Sciatic nerve (tissue), 2 donors: ENCODE measurements at places on chromosomes 4 and X.

- no peak for DNase-seq
These were observed 238.8 kb downstream of the OR13H1 start for GRCh38 chrX:131782646-131783045.

GRCh38 chr4:87035881-87036509 lies 101.2 kb downstream of the AFF1 start:
- no peak for DNase-seq

- no peak for DNase-seq
These were observed 63.5 kb upstream of the COL25A1 start for GRCh38 chr4:109365939-109366338.

DNA sequence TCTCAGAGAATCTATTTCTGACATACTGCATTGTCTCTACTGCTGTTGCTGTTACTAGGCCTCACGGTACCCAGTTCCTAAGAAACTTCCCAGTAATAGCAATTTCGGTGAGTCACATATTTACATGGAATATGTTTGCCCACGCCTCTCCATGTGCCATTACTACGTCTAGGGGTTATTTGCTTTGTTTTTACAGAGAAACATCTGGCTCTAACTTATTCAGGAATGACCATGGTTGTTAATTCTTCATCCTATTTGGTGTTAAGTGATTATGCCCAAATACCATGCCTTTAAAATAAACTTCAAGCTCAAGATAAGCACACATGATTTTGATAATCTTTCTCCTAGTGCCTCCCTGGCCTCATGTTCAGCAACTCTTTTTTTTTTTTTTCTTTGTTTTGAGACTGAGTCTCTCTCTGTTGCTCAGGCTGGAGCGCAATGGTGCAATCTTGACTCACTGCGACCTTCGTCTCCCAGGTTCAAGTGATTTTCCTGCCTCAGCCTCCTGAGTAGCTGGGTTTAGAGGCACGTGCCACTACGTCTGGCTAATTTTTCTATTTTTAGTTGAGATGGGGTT lies 101.0 kb upstream of the HS3ST1 start:
- no peak for DNase-seq

GRCh38 chr4:92362028-92362427 lies 58.3 kb downstream of the GRID2 start:
- DNase-seq, result no peak

DNA sequence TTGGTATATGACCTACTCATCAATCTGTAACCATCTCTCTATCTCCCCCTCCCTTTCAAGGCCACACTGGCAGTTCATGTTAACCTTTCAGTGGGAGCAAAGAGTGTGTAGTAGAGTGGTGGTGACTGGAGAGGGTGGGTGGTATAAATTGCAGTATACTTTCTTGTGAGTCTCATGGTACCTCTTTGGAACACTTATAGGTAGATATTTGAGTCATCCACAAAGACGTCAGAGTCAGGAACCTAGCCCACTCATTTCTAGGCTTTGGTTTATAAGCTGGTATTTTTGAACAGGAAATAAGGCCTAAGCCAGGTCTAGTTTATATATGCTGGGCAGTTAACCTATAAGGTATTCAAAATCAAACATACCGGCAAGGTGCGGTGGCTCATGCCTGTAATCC lies 36.3 kb downstream of the RLIM start:
- DNase-seq, result no peak

- no peak for DNase-seq
These were observed 269.0 kb upstream of the PABPC4L start for GRCh38 chr4:134470544-134470943.

DNA sequence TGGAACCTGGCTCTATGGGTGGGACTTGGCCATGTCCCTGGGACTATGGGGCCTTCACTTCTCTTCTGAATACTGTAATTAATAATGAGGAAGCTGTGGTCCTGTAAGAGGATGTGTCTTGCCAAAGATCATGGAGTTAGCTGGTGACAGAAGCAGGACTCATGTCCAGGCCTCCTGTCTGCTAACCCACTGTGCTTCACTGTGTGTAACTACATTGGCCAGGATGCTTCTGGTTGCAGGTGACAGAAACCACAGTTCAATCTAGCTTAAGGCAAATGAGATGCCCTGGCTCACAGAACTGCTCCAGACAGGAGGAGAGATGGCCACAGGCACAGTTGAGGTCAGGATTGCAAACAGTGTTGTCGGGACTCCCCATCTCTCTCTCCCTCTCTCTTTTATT lies 3.1 kb downstream of the MTMR1 start:
- no peak for DNase-seq

DNA sequence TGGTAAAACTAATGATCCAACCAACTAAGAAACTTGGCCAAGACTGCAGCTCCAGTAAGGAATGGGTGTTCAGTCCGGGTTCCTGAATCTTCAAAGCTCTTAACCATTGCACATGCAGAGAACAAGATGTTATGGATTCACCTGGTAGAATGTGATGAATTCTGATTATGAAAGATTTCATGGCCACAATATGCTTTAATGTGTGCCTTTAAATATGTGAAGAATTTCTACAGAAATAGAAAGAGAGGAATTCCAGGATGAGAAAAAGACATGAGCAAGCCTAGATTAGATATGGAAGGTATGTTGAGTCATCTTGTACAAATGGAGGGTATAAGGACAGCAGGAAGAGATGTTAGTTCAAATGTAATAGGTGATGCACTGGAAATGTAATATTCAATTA lies 472.2 kb upstream of the TENM3 start:
- DNase-seq, result no peak

DNA sequence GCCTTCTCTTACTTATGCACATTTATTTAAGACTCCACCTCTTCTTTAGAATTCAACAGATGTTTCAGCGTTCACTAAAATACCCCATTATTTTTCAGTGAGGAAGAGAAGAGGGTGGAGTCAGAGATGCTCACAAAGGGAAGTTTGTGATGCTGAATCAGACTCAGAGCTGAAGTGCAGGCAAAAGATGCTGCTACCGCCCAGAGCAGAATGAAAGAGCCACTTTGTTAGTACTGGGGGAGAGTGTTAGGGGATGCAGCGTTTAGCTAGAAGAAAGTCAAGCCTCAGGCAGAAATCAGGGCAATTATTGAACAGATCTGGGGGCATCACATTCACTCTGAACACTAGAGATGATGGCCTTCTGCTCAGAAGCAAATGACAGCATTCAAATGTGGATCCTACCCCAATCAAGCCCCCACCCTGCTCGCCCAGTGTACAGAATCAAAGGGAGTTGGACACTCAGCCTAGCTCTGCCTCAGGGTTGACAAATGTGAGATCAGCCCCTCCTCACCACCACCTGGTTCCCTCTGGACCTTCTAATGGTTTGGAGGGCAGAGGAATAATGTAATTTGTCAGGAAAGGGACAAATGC lies 138.3 kb downstream of the UNC5C start:
- DNase-seq, result no peak

GRCh38 chr4:180207921-180208320 lies 2035.3 kb upstream of the TENM3 start:
- DNase-seq, result no peak

DNA sequence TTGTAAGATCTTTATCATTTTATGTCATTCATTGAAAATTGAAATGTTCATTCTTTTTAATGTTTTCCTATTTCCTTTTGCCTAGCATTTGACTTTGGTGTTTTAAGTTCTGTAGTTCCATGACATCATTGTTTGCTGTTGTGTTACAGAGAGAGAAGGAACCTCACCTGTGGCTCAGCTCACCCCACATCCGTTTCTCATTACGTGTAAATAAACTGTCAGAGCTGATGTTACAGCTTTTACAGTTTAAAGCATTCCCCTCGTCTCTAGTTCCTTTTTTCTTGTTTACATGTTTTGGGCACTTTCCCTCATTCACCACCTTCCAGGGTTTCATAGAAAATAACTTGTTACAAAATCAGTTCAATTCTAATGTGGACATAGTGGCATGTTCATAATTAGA lies 137.2 kb downstream of the FNIP2 start:
- DNase-seq, result no peak

- no peak for DNase-seq
These were observed 72.7 kb upstream of the DCLK2 start for GRCh38 chr4:150005537-150005936.

GRCh38 chr4:92387459-92388069 lies 83.8 kb downstream of the GRID2 start:
- DNase-seq, result no peak

GRCh38 chrX:45196701-45197100 lies 4.0 kb downstream of the DIPK2B start:
- no peak for DNase-seq

DNA sequence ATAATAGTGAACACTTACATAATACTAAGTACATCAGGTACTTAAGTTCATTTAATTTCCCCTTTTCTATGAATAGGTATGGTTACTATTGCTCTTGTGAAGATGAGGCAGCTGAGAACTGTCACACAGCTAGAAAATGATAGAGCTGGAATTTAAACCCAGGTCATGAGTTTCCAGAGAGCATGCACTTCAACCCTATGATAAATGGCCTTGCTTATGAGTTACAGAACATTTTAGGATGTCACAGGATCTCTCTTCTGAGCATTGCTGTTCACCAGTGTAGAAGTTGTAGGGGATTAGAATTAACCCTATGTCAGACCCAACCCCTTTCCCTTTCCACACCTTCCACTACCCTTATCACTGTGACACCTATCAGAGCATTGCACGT lies 46.5 kb upstream of the TMEM33 start:
- DNase-seq, result no peak

DNA sequence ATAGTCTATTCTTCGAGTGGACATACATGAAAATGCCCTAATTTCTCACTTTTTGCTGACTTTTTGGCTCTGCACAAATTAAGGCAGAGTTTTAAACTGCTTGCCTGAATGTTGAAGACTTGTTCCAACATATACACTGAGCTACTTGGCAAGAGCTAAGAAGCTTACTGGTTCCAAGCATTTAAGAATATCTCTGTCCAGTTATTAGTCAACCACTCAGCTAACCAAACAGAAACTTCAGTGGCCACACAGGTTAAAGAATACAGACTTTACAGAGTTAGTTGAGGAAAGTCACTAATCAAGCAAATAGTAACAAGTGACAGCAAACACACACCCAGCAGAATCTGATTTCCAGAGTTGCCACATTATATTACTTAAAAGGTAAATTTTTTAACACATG lies 35.5 kb downstream of the AMER1 start:
- DNase-seq, result no peak

DNA sequence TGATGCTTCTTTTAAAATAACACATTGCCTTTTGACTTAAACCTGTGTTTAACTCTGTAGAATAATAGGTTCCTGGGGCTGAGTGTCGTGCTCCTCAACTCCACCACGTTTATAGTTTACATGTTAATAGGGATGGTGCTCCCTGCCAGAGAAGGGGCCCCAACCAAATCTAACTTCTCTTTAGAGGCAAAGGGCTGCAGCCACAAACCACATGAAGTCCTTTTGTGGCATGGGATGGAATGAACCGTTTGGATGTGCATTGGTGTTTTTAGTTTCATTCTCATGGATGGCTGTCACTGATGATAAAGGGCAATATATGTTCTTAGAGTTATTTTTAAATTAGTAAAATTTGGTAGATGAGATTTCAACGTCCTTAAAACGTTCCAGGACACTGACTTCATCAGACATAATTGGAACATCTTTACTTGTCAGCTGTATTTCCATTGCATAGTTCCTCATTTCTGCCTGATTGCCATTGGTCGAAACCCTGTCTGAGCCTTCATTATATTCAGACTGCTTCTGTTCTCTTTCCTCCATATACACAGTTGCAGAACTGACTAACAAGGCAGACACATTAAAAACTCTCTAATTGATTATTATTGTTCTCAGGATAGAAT lies 60.4 kb upstream of the HPF1 start:
- no peak for DNase-seq

DNA sequence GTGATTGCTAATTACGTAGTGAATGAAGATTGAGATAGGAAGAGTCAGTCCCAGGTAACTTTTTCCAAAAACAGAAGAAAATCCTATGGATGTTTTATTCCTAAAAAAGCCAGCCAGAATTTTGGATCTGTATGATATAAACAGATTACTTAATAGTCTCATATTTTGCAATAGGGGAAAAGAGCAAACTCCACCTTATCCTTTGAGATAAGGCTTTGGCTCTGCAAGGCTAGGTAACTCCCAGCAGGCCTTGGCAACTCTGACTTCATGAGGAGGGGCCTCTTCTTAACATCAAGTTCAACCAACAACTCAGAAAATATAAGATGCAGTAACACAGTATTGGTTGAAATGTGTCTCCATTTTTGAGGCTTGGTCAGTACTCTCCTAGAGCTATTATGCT lies 98.7 kb upstream of the SLC4A4 start:
- DNase-seq, result no peak

DNA sequence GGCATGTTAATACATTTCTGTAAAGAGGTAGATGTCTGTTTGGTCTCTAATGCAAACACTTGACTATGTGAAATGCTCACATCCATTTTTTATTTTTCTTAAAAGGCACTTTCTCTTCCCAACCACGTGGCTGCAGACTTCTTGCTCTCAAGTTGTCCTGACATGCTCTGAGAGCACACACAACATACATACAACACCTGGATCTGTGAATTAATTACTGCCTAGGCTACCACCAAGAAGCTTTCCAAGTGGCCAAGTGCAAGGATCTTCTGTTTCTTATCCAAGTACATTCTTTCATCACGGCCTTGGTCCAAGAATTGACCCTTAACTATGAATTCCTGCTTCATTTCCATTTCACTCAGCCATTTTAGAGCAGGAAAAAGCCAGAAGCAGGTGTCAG lies 110.8 kb downstream of the SPRY1 start:
- no peak for DNase-seq

GRCh38 chr4:61224573-61224972 lies 24.4 kb downstream of the ADGRL3 start:
- no peak for DNase-seq

DNA sequence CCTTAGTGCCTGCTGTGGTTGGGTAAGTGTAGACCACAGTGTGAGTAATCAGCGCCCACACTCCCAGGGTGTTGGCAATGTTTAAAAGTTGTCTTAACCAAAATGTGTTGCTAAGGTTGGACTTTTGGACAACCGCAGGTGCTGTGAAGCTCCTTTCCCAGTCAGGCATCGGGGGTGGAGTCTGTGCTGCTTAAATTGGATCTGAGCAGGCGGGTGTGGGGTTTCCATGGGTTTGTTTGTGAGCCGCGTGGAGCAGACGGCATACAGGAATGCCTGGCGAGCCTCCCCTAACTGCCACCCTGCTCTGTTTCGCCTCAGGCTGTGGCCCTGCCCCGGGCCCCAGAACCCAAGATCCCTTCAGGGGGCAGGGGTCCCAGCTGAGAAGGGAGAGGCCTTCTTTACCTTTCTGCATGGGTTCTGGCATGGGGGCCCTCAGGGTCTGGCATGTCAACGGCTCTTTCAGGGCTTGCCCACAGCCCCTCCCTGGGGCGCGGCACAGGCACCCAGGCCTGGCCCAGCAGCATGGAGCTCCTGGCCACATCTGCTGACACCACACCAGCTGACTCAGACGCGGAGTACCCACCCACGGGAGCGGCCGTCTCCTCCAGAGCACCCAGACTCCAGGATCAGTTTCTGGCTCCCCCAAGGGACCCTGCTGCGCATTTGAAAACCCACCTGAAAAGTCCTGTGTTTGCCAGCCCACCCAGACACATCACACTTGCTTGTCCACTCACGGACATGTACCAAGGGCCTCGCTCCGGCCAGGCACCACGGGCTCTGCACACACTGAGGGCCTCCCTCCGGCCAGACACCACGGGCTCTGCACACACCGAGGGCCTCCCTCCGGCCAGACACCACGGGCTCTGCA lies 5.1 kb upstream of the SPON2 start:
- no peak for DNase-seq

GRCh38 chr4:163666332-163666873 lies 171.9 kb downstream of the TMA16 start:
- DNase-seq, result no peak
